Iris pigment epithelial cell (primary cell): ENCODE measurements at places on chromosomes 7 and 10.

- DNase-seq, result no peak
Measured at GRCh38 chr7:4137552-4137951, 544.5 kb upstream of the FOXK1 start.

DNA sequence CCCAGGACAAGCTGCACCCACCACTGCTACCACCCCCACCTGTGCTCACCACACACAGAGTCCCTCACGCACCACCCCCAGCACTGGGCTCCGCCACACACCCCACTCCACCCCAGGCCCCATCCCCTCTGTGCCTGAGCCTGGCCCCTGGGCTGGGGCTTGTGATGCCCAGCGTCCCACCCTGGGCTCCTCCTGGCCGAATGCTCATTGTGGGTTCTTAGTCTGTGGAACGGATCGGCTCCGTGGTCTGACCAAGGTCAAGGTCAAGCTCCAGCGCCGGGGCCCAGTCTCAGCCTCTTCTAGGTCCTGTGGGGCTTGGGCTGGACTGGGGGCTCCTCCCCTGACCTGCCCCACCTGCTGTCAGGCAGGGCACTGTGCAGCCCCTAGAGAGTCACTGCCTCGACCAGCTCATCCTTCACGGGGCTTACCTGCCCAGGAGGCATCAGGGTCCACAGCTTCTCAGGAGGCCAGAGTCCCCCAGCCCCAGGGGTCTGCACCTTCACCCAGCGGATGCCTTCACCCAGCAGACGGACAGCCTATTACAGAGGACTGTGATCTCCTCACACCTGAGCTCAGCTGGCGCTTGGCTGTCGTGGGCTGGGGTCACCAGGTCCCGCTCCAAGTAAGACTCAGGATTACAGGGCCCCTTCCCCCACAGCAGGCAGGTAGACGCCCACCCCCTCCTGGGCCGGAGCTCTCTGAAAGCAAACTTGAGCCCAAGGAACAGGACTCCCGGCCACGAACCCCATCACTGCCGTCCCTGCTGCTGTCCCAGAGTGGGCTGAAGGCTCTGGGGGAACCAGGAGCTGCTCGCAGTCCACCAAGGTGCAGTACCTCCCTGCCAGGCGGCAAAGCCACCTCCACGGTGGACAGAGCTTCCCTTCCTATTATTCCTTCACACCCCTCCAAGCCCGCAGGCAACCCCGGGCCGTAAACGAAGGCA is 15.3 kb upstream of the UTF1 start:
- DNase-seq, result no peak

- DNase-seq, result no peak
Measured at GRCh38 chr7:97026715-97027426, 2.2 kb upstream of the DLX5 start.

DNA sequence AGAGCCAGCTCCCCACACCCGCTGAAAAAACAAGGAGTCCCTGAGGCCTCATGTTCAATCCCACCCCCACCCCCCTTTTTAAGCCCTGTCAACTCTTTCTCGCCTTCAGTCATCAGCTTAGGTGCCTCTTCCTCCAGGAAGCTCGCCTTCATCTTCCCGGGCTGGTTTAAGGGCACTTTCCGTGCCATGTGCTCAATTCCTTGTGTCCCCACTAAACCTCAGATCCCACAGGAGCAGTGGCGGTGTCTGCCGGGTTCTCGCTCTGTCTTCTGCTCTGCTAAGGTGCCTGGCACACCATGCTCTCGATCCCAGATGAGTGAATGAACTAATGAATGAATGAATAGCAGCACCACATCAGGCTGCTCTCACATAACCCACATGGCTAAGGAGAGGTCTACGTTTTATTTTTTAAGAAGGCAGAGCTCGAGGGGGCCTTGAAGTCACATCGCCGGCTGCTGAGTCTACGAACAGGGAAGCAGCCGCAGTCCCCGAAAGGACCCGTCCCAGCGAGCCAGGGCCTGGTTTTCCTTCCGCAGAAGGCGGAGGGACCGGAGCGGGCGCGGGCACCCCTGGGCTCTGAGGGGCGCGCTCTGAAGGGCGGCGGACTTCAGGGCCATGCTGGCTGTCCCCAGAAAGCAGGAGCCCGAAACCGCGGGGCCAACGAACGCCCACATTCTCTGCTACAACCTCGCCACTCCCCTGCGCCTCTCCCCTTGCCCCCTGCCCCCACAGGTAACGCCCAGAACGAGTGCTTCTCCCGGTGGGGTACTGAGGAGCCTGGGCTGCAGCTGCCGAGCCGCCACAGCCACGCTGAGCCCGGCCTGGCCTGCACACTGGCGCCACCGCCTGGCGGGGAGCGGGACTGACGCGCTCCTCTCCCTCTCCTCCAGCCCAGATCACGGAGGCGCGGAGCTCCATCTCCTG is 73.4 kb upstream of the KCNMA1 start:
- peak; percentile 55 for DNase-seq

GRCh38 chr7:60017-60675 is 132.2 kb upstream of the FAM20C start:
- no peak for DNase-seq

GRCh38 chr10:29835055-29835454 is 200.3 kb upstream of the SVIL start:
- peak; percentile 42 for DNase-seq

DNA sequence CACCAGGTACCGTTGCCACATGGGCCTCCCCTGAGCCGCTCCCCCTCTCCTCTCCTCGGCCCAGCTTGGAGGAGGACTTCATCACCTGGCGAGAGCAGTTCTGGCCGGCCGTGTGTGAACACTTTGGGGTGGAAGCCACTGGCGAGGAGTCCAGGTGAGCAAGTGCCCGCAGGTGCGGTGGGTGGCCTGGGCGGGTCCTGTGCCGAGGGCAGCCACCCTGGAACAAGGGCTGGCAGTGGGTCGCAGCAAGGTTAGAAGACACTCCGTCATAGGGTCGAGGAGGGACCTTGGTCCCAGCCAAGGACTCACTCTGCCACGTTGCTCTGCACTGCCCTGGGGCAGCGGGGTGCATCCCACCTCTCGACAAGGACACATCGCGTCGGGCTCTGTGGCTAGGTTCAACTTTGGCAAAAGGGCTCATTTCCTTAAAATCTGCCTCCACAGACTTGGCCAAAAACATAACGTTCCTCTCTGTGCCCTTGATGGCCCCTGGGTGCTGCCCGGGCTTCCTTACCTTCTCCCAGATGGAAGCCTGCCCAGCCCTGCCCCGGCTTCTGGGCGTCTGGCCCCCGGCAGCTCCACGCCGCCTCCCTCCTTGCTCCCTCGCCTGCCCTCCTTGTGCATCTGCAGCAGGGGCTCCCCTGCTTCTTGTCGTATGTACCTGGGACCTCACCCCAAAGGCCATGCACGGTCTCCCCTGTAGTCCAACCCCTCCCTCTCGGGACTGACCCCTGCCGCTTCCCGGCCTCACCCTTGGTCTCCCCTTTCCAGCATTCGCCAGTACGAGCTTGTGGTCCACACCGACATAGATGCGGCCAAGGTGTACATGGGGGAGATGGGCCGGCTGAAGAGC is 12.7 kb downstream of the TMEM120A start:
- no peak for DNase-seq

GRCh38 chr10:113345826-113346624 is 206.8 kb upstream of the HABP2 start:
- DNase-seq, result no peak

DNA sequence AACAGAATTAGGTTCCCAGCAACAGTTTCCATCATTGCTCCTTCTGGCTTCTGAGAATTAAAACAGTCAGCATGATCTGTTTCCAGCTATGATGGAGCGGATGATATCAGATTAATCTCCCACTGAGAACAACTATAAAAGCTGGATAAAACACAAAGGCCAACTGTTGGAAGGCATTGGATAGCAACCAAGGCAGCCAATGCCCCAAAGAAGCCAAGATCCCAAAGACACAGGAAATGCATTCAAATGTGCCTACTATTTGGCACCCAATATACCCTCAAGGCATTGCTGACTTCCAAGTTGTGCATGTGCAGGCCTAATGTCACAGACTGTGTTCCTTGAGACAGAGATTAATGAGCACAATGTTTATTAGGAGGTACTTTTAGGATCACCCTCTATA is 259.3 kb downstream of the ARHGAP12 start:
- DNase-seq, result no peak

DNA sequence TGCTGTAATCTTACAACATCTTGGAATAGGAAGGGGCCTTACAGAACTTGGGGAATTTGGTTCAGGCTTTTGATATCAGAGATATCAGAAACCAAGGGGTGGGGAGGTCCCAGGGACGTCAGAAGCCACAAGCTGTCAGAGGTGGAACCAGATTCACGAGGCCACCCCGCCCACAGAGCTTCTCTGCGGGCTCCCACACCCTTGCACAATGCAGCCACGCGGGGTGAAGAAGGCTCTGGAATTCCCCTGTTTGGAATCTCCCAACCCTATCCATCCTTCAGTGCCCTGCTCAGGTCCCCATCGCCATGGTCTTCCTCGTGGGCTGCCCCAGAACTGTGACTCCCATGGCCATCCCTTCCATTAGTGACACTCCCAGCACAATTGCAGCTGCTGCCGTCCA is 247.1 kb upstream of the SHH start:
- no peak for DNase-seq

GRCh38 chr10:110781139-110781538 is 90.6 kb upstream of the PDCD4 start:
- no peak for DNase-seq

- peak; percentile 82 for DNase-seq
Measured at GRCh38 chr7:143279186-143280098, 5.3 kb upstream of the TMEM139 start.

DNA sequence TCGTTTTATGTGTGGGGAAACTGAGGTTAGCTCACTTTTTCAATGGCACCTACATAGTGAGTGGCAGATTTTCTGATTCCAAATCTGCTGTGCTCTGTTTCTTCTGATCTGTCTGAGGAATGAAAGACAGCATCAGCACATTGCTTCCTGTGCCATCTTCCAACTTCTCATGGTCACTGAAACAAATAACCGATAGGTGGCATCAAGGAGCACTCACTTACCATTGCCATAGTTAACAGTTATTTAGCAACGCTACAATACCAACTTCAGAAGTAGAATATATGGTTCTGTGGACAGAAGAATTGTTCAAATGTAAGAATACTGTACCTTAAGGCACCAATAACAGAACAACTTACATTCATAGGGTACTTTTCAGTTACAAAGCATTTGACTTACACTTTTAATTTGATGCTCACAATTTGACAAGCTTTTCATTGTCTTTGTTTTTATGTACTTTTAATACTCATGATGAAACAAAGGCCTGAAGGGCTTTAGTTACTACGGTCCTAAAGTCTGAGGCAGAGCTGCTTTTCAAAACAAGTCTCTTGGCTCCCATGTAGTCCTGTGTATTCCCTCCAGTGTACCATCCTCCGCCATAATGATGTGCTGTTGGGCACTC is 228.9 kb upstream of the TCF7L2 start:
- DNase-seq, result peak; percentile 54

DNA sequence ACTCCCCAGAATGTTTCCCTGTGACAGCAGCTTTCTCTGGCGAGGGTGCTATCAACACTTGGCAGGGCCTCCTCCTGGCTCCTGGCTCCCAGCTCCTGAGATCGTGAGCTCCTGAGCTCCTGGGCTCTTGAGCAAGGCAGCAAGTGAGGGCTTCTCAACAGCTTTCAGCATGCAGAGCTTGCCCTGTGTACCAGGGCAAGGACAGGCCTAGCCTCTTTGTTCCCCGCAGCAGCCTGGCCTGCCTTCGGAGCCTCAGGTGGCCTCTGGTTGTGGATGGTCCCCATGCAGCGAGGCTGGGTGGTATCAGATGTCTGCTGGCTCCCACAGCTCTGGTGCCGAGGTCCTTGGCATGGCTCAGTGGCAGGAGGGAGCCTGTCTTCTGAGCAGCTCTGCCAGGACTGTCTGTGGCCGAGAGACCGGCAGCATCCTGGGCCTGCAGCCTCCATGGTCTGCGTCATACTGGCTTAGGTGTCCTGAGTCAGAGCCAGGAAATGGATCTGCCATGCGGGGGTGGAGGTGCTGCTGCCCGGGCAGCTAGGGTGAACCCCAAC is 44.2 kb downstream of the ZMIZ1 start:
- peak; percentile 91 for DNase-seq
